ENCODE measurements at places on chromosomes 11 and 22.

DNA sequence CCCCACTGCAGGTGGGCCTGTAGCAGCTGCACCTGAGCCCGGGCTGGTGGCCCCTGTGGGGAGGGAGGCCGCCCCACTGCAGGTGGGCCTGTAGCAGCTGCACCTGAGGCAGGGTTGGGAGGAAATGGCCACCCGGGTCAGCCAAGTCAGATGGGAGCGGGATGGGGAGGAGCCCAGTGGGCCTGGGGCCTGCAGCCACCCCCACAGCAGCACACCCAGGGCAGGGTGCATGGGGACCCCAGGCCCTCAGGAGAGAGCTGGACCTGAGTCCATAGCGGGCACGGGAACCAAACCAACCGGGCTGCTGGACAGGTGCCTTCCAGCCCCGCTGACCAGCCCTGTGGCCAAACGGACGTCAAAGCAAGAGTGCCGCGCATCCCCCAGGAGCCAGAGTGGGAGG is 61.7 kb downstream of the BRD1 start:
- no peaks in the 10 kb centered on the region for H3K27me3 ChIP-seq
- no peak for DNase-seq
- peaks cover 8% of the 10 kb centered on the region for H3K36me3 ChIP-seq
- H3K27ac ChIP-seq: no peak overlapping the region

GRCh38 chr11:20194470-20194869 is 34.2 kb upstream of the DBX1 start:
- H3K36me3 ChIP-seq: no peaks in the 10 kb centered on the region
- no peaks in the 10 kb centered on the region for H3K4me1 ChIP-seq
- peaks cover 11% of the 10 kb centered on the region for H3K27me3 ChIP-seq
- H3K4me3 ChIP-seq: no peak overlapping the region
- H3K27ac ChIP-seq: no peak overlapping the region

DNA sequence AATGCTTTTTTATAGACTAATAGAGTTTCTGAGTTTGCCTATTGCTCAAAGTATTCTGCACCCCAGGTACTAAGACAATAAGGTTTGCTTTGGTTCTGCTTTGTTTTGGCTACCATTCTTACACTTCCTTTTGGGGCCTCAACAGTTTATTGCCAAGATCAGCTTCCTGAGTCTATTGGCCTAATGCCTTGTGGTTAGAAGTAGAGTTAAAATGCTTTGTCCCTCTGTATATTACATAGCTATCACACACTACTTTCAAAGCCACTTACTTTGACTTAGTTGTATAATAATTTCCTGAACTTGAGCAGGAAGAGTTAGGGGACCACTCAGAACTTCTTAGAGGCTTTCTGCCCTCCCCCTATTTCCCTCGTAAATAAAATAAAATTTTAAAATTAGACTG is 96.5 kb downstream of the DLG2 start:
- no peak overlapping the region for H3K4me3 ChIP-seq
- H3K4me1 ChIP-seq: no peaks in the 10 kb centered on the region
- H3K36me3 ChIP-seq: peaks cover 21% of the 10 kb centered on the region
- DNase-seq: no peak
- H3K27me3 ChIP-seq: no peaks in the 10 kb centered on the region

DNA sequence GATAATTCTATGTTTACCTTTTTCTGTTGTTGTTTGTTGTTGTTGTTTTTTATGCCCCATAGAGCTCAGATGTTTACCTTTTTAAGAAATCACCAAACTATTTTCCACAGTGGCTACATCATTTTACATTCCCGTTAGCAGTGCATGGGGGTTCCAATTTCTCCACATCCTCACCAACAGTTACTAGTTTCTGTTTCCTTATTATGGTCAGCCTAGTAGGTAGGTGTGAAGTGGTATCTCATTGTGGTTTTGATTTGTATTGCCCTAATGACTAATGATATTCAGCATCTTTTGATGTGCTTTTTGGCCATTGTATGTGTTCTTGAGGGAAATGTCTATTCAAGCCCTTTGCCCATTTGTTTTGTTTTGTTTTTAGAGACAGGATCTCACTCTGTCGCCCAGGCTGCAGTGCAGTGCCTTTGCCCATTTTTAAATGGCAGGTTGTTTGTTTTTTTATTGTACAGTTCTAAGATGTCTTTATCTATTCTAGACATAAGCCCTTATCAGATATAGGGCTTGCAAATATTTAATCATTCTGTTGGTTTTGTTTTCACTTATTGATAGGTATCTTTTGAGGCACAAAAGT is 27.5 kb downstream of the CHEK2 start:
- no peak overlapping the region for H3K27ac ChIP-seq
- H3K4me1 ChIP-seq: peaks cover 4% of the 10 kb centered on the region
- no peak for DNase-seq
- no peak overlapping the region for H3K4me3 ChIP-seq
- H3K27me3 ChIP-seq: no peaks in the 10 kb centered on the region

- peaks cover 64% of the 10 kb centered on the region for H3K4me1 ChIP-seq
- no peaks in the 10 kb centered on the region for H3K27me3 ChIP-seq
- peak overlapping the region; percentile 64 for H3K4me3 ChIP-seq
- peak overlapping the region; percentile 92 for H3K27ac ChIP-seq
- no peaks in the 10 kb centered on the region for H3K36me3 ChIP-seq
Measured at GRCh38 chr11:128544471-128545051, 42.8 kb downstream of the ETS1 start.

- H3K4me3 ChIP-seq: no peak overlapping the region
- no peaks in the 10 kb centered on the region for H3K36me3 ChIP-seq
- peaks cover 56% of the 10 kb centered on the region for H3K27me3 ChIP-seq
- no peak for DNase-seq
- no peak overlapping the region for H3K27ac ChIP-seq
- no peaks in the 10 kb centered on the region for H3K4me1 ChIP-seq
Measured at GRCh38 chr11:125379565-125379964, 116.5 kb downstream of the FEZ1 start.

- H3K36me3 ChIP-seq: no peaks in the 10 kb centered on the region
- H3K27ac ChIP-seq: no peak overlapping the region
- H3K27me3 ChIP-seq: peaks cover 11% of the 10 kb centered on the region
- H3K4me1 ChIP-seq: no peaks in the 10 kb centered on the region
- H3K4me3 ChIP-seq: no peak overlapping the region
- no peak for DNase-seq
Measured at GRCh38 chr22:43488937-43489336, 77.1 kb downstream of the MPPED1 start.

GRCh38 chr11:97110376-97110775 is 720.6 kb downstream of the JRKL start:
- H3K27ac ChIP-seq: no peak overlapping the region
- no peak for DNase-seq
- H3K27me3 ChIP-seq: no peaks in the 10 kb centered on the region
- no peaks in the 10 kb centered on the region for H3K36me3 ChIP-seq

- H3K36me3 ChIP-seq: no peaks in the 10 kb centered on the region
- peak overlapping the region; percentile 51 for H3K4me3 ChIP-seq
- H3K4me1 ChIP-seq: peaks cover 10% of the 10 kb centered on the region
- no peak for DNase-seq
Measured at GRCh38 chr22:45503816-45504372, 1.2 kb downstream of the FBLN1 start.

DNA sequence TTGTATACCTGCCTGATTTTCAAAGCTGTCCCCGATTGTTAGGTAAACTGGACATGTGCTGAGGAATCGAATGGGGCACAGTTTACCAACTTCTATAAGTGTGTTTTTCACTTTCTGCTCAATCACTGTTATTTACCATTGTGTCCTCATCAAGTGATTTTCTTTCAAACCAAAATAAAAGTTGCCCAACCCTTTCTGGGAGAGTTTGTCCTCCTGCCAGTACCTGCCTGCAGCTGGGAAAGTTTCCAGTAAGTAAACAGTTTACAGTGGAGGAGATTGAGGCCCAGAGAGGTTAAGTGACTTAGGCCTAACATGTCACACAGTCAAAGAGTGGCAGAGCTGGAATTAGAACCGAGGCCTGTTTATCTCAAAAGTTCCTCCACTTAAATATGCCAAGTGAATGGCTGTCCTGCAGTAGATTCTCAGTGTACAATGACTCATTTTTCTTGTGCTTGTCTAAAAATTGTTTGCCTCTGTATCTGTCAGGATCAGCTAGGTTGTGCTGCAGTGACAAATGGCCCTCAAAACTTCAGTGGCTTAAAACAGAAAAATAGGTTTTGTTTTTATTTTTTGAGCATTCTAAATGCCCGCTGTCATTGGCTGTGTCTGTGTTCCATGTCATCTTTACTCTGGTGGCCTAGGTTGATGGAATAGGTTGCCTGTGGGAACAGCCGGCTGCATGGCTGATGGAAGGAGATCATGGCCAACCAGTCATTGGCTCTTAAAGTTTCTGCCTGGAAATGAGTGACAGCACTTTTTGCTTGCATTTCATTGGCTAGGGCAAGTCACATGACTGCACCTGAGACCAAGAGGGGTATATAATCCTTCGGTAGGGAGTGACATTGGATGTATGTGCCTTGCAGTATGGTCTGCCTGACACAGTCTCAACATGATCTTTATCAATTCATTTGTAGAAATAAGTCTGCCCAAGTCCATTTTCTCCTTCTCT is 61.8 kb upstream of the CRYBB3 start:
- no peak overlapping the region for H3K4me3 ChIP-seq
- H3K27me3 ChIP-seq: no peaks in the 10 kb centered on the region
- H3K36me3 ChIP-seq: no peaks in the 10 kb centered on the region
- no peak for DNase-seq
- no peak overlapping the region for H3K27ac ChIP-seq

DNA sequence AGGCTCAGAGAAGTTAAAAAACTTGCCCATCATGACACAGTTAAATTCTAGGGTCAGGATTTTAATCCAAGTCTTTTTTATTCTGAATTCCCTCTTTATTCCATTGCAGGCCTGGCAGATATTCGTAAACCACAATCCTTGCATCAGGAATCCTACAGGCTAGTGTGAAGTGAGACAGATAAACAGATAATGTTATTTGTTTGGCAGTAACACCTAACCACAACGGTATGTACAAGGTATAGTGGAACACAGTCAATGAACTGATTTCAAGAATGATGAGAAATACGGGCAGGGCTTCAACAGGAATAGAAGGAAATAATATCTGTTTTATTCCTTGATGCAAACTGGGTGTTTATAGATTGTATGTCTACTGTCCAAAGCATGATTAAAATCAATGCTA is 32.0 kb upstream of the NARS2 start:
- no peak for DNase-seq
- no peak overlapping the region for H3K4me3 ChIP-seq
- no peak overlapping the region for H3K27ac ChIP-seq
- H3K4me1 ChIP-seq: no peaks in the 10 kb centered on the region
- peaks cover 31% of the 10 kb centered on the region for H3K27me3 ChIP-seq
- H3K36me3 ChIP-seq: peaks cover 3% of the 10 kb centered on the region

DNA sequence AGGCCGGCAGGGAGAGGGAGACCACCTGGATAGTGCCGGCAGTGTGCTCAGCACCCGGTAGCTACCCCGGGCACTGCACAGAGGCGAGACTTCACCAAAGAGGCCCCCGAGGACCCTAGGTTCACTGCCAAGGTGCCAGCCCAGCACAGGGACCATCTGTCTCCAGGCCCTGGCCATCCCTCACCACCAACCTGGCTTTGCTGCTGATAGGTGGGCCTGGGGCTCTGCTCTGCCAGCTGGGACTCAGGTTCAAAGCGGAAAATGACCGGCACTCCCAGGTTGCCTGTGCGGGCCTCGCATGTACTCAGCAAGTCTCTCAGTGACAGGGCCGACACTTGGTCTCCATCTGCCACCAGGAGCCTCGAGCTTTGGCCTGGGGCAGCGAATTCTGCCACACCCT is 812.2 kb downstream of the BRD1 start:
- no peak overlapping the region for H3K27ac ChIP-seq
- no peak for DNase-seq
- H3K27me3 ChIP-seq: peaks cover 2% of the 10 kb centered on the region
- no peaks in the 10 kb centered on the region for H3K36me3 ChIP-seq
- H3K4me3 ChIP-seq: no peak overlapping the region

DNA sequence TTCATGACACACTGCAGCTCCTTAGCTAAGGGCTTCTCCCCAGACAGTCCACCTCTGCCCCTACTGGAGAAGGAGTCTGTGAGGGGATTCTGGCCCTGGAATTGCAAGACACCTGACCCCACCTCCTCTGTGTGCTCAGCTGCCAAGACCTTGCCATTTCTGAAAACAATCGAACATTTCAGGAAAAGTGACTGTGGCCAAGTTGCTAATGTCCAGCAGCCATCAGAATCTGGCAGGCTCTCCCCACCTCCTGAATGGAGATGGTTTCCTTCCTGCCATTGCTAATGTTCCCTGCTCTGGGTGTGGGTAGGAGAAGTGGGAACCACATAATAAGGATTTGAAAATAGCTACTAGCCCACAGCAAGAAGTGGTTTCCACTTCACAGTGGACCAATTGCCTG is 127.2 kb upstream of the ALX4 start:
- no peak overlapping the region for H3K4me3 ChIP-seq
- H3K27me3 ChIP-seq: peaks cover 45% of the 10 kb centered on the region
- H3K36me3 ChIP-seq: no peaks in the 10 kb centered on the region
- H3K27ac ChIP-seq: no peak overlapping the region
- no peak for DNase-seq
- H3K4me1 ChIP-seq: no peaks in the 10 kb centered on the region

- H3K27me3 ChIP-seq: no peaks in the 10 kb centered on the region
- H3K4me3 ChIP-seq: no peak overlapping the region
- no peak for DNase-seq
- no peak overlapping the region for H3K27ac ChIP-seq
Measured at GRCh38 chr11:68579455-68579854, 104.9 kb upstream of the GAL start.

GRCh38 chr11:125263268-125263790 is 98.8 kb downstream of the PKNOX2 start:
- H3K4me3 ChIP-seq: no peak overlapping the region
- peaks cover 18% of the 10 kb centered on the region for H3K27me3 ChIP-seq
- peaks cover 7% of the 10 kb centered on the region for H3K4me1 ChIP-seq
- no peaks in the 10 kb centered on the region for H3K36me3 ChIP-seq
- no peak overlapping the region for H3K27ac ChIP-seq
- no peak for DNase-seq

DNA sequence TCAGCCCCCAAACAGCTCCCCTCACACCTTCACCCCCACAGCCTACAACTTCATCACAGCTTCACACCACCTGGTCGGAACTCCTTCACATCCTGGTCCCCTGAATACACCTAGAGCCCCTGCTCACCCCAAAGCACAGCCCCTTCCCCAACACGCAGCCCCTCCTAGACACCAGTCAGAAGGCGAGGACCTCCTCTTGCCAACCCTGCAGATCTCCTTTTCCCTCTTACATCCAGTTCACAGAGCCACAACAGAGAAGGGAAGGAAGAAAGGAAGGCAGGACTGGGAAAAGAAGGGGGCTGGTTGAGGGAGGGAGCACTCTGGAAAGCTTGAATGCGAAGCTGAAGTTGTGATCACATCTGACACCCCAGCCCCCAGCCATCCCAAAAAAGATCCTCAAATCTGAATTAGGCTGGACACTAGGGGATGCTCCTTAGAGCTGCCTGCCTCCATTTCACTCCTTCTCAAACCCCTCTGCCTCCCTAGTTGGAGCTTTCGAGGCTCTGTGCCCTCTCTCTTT is 629 bp downstream of the CCKBR start:
- H3K27ac ChIP-seq: no peak overlapping the region
- no peaks in the 10 kb centered on the region for H3K4me1 ChIP-seq
- peaks cover 13% of the 10 kb centered on the region for H3K27me3 ChIP-seq
- no peak for DNase-seq
- H3K4me3 ChIP-seq: no peak overlapping the region
- no peaks in the 10 kb centered on the region for H3K36me3 ChIP-seq

All from naive thymus-derived CD8-positive, alpha-beta T cell (primary cell).